ENCODE measurements at places on chromosomes 4 and X. TPM values are rescaled to one million over a fixed set of nuclear protein-coding genes. Genes with fewer than 3 reads are reported as not detected.
A peak's percentile ranks its signal among the peaks of the same experiment; 100 is the strongest.

- no peak for DNase-seq
These were observed 43.9 kb downstream of the C4orf50 start for GRCh38 chr4:5974321-5974720.

DNA sequence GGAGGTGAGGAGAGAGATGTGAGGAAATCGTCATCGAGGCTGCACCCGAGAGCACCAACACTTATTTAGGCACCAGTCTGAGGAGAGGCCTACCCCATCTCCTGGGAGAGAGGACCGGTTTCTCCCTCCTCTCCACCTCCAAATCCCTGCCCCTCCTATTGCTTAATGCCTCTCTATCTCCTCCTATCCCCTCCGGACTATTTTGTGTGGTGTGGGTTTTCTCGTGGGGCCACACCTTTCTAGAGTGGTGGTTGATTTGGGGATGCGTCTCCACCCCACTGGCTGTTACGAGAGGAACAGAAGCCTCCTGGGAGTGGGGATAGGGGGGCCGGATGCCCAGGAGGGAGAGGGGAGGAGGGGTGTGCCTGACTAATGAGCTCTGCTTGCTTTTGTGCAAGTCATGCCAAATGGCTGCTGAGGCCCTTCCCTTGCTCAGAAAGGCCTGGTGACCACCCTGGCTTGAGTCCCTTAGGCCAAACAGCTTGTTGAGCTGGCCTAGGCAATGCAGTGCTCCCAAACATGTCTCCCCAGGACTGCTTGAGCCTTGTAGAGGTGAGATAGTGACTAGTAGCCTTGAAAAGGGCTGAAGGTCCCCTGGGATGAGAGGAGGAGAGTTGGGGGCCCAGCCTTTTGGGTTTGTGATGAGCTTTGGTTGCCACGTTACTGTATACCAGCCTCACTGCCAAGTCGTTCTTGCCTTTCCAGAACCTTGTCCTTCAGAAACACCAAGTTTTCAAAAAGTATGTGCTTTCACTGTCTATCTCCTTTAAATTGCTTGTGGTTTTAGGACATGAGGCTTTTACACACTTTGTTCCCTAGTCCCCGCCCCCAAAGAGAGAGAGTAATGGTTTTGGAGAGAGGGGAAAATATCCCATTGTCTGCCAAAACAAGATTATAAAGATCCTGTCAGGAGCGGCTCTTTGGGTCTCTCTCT, 1.2 kb downstream of the MSN start:
- DNase-seq = peak; percentile 82

GRCh38 chr4:80201252-80202151, 4.2 kb downstream of the PRDM8 start:
- peak; percentile 81 for DNase-seq

GRCh38 chr4:138448169-138448568, 206.0 kb upstream of the SLC7A11 start:
- no peak for DNase-seq

GRCh38 chr4:165540206-165540830, 161.5 kb downstream of the CPE start:
- DNase-seq = no peak

GRCh38 chrX:10582215-10582733, 38.1 kb downstream of the MID1 start:
- no peak for DNase-seq

DNA sequence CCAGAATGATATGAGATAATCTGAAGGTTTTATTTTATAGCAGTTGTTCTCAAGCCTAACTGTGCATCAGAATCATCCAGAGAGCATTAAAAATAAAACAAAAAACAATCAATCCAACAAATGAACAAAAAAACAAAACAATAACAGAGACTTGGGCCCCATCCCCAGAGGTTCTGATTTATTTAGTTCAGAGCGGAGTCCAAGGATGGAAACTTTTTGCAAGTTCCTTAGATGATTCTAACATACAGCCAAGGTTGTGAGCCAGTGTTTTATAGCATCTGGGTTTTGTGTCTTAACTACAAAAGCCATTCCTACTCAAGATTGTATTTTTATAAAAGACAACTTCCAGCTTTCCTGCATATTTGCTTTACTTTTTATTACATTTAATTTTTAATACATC, 59.4 kb upstream of the GRPR start:
- DNase-seq = no peak

MCUB gene
- 71.8 TPM for total RNA-seq

CXXC4 gene
- not detected for total RNA-seq

All from activated naive CD4-positive, alpha-beta T cell treated with anti-CD3 and anti-CD28 coated beads for 36 hours (primary cell).